ENCODE measurements at places on chromosomes 7 and 10.
A peak's percentile ranks its signal among the peaks of the same experiment; 100 is the strongest.

GRCh38 chr10:128122931-128123330 is 3.3 kb downstream of the MKI67 start:
- DNase-seq: no peak

DNA sequence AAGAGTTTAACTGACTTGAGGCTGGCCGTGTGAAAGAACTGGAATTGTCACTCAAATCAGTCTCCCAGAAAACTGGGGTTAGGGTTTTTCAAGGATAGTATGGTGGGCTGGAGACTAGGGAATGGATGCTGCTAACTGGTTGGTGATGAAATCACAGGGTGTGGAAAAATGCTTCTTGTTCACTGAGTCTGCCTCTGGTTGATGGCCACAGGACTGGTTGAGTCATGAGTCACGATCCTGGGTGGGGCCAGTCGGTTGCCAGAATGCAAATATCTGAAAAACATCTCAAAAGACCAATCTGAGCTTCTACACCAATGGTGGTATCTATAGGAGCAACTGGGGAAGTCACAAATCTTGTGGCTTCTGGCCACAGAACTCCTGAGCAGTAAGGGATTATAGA is 16.3 kb upstream of the BAMBI start:
- DNase-seq: no peak

GRCh38 chr10:13335881-13336280 is 12.2 kb downstream of the SEPHS1 start:
- peak; percentile 20 for DNase-seq

- DNase-seq: peak; percentile 73
These were observed 210.4 kb upstream of the ADO start for GRCh38 chr10:62594093-62594520.

DNA sequence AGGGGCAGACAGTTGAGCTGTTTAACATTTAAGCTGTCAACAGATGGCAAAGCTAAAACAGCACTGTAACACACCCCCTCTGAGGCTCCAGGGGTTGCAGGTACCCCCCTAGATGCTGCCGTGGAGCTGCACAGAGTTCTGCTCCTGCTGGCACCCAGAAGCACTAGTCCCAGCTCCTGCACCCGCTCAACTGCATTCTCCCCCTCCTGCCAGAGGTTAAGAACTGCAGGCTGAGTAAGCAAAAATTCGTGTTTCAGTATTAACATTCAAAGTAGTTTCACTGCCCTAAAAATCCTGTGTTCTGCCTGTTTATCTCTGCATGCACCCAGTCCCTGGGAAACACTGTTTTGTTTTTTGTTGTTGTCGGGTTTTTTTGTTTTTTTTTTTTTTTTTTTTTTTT is 790.8 kb upstream of the KCND2 start:
- peak; percentile 2 for DNase-seq

DNA sequence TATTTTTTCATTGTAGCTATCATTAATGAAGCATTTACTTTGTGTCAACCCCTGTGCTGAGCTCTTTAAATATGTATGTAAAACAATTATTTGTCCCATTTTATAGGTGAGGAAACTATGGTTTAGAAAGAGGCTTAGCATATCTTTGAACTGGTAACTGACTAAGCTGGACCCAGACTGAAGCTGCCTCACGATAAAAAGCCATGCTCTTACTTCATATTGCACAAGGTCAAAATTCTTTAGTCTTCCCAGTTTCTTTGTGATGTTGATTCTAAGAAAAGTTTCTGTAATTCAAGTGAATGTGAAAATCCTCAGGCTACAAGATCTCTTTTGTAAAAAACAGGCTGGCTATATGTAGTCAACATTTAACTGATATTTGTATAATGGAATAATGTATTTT is 46.6 kb upstream of the SLC16A12 start:
- no peak for DNase-seq

DNA sequence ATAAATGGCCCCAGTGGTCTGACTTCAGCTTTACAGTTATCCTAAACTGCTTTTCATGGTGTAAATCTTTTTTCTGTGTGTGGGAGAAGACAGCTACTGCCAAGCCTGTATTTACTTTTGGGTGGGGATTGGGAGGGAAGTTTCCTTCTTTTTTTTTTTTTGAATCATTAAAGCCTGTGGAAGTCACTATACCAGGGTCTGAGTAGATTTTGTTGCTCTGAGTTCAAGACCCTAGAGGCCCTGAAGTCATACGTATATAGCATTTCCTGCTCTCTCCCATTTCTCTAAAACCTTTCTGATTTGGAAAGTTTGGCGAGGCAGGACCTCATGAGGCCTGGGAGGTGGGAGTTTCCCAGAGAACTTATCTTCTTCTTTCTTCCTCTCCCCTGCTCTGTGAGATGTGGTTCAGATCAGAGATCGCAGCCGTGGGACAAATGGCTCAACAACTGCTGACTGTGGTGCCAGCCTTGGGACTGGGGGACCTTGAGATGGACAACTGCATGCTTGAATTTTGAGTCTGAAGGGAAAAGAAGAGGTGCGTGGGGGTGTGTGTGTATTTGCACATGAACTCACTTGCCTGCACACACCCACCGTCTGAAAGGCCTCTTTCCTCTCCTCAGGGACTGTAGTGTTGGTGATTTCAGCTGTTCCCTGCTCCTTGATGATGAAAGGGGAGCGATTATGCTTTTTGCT is 18.1 kb downstream of the LRMDA start:
- DNase-seq: no peak

DNA sequence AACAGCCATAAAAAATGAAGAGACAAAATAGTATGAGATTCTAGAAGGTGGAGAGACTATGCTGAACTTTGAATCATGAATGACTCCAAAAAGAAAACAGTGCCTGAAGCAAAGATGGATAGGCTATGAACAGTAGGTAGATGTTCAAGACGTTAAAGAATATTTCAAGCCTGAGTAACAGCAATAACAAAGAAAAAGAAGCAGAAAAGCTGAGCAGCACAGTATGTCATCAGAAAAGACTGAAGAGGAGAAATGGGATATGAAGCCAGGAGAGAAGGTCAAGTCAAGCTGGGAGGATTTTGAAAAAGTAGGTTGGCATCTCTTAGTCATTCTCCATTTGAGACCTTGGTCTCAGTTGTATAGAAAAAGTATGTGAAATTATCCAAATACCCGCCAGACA is 484.4 kb downstream of the SORCS1 start:
- DNase-seq: no peak

DNA sequence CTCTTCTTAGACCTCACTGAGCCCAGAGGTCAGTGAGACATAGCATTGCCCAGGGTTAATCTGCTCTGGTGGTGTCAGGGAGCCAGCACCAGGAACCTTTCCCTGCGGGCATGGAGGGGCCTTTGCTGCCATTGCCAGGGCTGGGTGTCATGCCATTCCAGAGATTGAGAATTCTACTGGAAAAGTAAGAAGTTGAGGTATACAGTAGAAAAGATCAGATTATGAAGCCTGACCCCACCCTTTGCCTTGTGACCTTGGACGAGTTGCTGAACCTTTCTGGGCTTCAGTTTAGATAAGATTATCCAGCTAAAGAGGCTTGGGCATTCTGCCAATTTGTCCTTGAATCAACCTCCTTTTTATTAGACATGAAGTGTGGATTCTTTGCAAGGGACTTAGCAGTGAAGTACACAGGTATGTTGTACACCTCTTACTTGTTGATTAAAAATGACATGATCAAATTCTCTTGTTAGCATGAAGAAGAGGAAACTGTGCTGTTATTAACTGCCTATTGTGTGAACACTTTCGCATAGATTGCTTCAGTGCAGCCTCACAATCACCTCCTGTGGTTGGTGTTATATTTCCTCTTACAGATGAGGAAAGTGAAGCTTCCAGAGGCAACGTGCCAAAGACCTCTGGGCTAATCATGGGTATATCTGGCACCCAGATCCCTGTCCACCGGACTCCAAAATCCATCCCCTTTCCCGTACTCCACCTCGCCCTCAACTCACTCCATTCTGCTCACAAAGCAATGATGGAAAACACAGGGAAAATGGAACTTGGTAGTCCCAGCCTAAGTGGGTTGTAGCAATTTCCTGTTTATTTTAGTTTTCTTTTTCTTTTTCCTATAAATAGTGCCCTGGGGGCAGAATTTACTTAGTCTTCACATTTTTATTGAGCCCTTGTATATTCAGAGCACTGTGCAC is 151.3 kb downstream of the CAMK1D start:
- no peak for DNase-seq

- DNase-seq: peak; percentile 47
These were observed 82.3 kb upstream of the GPR26 start for GRCh38 chr10:123583639-123584418.

GRCh38 chr10:128095027-128095752 is 31.0 kb downstream of the MKI67 start:
- DNase-seq: peak; percentile 69

DNA sequence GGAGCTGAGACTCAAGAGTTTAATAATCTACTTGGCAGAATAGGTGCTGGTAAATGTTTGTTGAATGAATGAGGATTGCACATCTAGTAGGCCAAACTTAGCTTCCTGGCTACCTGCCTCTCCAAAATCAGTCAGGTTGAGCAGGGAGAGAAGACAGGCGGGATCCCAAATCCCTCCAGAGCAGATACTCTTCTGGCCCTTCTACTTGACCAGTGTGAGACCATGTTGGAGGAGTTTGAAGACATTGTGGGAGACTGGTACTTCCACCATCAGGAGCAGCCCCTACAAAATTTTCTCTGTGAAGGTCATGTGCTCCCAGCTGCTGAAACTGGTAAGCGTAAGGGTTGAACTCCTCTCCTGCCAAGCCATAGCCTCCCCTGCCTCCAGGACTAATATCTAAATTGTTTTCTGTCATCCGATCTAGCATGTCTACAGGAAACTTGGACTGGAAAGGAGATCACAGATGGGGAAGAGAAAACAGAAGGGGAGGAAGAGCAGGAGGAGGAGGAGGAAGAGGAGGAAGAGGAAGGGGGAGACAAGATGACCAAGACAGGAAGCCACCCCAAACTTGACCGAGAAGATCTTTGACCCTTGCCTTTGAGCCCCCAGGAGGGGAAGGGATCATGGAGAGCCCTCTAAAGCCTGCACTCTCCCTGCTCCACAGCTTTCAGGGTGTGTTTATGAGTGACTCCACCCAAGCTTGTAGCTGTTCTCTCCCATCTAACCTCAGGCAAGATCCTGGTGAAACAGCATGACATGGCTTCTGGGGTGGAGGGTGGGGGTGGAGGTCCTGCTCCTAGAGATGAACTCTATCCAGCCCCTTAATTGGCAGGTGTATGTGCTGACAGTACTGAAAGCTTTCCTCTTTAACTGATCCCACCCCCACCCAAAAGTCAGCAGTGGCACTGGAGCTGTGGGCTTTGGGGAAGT is 2.2 kb upstream of the MBLAC1 start:
- no peak for DNase-seq

DNA sequence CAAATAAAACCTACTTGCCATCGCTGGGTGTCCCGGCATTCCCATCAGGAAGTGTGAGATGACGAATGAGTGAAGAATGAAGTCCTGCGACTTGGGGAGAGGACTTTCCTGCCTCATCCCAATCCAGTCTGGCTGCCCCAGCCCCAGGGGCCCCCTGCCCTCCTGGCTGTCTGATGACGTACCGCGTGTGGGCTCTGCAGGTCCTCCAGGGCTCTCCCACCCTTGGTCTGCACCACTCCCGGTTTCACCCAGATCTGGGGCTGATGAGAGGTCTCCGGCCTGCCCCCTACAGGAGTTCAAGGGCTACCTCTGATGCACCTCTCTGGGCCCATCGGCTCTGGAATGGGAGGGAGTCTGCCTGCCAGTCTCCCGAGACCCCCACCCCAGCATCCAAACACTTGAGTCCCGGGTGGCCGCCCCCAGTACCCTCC is 9.8 kb downstream of the ATP6V1F start:
- no peak for DNase-seq

DNA sequence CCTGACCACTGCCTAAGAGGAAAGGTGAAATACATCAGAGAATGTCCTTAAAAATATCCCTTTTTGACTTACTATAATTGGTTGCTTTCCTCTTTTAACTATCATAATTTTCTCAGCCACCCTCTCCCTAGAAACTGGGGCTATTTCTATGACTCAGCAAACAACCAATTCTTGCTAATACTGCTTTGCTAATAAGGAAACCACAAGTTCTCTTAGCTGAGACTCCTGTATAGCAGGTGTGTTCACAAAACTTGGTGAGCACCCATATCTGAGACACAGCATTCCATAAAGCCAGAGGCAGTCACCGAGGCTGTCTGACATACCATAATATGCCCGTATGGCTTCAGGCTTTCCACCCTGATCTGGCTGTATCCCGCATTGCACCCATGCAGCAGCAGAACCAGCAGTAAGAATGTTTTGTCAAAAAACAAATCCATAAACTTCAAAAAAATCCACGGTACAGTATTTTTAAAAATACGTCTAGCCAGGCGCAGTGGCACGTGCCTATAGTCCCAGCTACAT is 191.7 kb upstream of the C7orf33 start:
- DNase-seq: peak; percentile 5

- DNase-seq: no peak
These were observed 297.2 kb downstream of the TCERG1L start for GRCh38 chr10:131014271-131014670.

DNA sequence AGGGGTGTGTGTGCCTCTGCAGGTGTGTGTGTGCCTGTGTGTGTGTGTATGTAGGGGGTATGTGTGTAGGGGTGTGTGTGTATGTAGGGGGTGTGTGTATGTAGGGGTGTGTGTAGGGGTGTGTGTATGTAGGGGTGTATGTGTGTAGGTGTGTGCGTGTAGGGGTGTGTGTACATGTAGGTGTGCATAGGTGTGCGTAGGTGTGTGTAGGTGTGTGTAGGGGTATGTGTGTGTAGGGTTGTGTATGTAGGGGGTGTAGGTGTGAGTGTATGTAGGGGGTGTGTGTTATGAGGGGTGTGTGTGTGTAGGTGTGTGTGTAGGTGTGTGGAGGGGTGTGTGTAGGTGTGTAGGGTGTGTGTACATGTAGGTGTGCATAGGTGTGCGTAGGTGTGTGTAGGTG is 48.6 kb upstream of the PSMG3 start:
- no peak for DNase-seq

All from activated CD4-positive, alpha-beta T cell treated with anti-CD3 and anti-CD28 coated beads, Interleukin-2, Interleukin-6, amounts not matched to agents 100 ng/mL and 50 ng/mL, durations not matched to agents 16 hours and 8 hours (primary cell).